ENCODE measurements at places on chromosomes 4 and X.

DNA sequence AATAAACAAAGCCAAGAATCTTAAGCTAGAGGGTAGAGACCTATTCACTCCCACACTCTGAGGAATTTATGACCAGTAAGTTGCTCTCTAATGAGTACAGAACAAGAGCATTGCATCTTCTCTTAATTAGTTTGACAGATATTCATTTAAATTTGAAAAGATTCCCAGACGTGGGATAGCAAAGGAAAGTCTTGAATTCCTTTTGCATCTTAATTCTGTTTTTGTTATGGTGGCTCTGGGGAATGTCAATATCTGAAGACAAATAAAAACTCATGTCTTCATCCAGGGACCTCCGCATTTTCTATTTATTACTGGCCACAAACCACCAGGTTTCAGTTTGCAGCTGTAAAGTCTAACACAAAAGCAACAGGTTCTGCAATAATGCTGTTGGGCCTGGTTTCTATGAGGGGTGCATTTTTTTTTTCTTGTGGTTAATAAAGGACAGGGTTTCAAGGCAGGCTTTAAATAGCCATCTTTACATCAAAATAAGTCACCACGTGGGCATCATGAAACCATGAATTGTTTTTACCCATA lies 172.3 kb downstream of the SHROOM3 start:
- DNase-seq = no peak

DNA sequence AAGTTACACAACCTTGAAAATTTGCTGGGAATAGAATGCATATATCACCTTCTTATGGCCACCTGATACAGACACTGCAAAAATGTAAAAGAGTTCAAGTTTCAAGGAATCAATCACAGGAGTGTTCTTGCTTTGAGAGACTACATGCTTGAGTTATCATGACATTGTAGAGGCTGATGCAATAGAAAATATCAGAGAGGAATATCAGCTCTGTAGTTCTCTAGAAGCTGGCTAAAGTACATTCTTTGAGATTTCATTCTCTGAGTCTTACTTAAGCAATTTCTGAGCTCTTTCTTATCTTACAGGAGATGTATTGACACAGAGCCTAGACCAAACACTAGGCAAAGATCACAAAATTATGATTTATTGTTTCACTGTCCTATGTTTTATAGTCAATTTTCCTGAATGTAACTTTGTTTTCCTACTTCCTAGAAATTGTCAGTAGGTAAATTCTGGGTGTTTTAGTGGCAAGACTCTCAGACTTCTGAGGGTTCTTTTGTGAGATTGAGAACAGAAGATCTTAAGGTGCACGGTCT lies 152.1 kb upstream of the HPGD start:
- no peak for DNase-seq

DNA sequence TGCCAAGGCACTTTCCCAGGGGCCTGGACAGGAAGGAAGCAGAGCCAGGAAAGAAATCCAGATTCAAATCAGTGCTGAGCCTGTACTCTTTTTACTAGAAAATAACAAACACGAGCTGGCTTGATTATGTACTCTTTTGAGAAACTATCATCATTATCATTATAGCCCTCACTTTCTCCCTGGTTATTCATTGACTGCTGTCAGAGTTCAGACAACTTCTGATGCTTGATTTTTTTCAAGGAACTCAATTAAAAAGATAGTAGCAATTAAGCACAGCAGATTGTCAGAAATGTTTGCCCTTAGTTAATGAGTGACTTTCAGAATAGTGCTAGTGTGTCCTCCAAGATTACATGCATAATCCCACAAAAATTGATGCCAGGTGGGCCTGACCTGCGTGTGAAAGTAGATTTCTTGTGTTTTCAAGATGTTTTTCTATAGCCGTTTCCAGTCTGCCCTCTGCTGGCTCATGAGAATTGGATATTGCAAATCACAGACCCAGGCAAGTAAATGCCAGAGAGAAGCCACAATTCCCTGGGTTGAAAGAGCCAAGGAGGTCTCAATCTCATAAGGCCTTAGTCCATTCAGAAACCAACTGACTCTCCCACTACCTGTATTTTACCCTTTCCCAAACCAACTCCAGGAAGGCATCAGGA lies 14.3 kb upstream of the PNPLA4 start:
- peak; percentile 17 for DNase-seq

DNA sequence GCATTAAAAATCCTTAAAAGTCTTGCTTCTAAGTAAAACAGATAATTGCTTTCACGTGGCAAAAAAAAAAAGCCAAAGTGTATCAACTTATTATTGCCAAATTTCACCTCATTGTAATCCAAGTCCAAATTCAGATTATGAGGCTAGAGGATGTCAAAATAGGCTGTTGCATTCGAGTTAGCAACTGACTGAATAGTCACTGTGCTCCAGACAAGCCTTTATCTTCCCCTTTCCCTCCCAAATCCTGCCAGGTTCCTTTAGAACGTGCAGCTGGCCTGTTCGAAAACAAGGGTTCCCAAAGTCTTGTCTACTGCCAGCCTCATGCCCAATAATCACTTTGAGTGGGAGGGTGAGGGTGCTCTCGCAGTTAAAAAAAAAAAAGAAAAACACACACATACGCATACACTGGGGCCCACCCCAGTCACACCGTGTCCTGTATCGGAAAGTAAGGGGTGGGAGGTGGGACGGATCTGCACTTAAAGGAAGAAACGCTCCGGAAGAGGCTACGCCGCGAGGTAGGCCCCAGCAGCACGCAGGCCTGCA lies 603 bp downstream of the MAD2L1 start:
- no peak for DNase-seq

- DNase-seq = no peak
These were observed 11.1 kb upstream of the TMEM156 start for GRCh38 chr4:39043058-39043860.

- DNase-seq = no peak
These were observed 11.3 kb downstream of the FRG2 start for GRCh38 chr4:190015538-190016368.

DNA sequence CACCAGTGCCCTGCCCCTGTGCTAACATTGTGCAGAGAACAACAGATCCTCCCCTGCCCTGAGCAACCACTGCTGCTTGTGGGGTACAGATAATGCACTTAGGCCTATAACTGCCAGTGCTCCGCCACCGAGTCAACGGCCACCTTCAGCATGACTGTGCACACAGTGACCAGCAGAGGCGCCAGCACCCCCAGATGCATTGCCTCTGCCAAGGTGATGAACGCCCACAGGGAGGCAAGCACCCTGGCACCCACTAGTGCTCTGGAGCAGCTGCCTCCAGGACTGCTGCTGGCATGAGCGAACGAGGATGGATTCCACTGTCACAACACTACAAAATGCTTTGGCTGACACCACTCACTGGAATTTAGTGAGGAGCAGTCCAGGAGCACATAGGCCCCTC lies 38.2 kb downstream of the SPIN2B start:
- no peak for DNase-seq

- peak; percentile 40 for DNase-seq
These were observed 27.2 kb upstream of the SLC25A4 start for GRCh38 chr4:185115827-185116232.

GRCh38 chrX:146396409-146396808 lies 413.2 kb upstream of the CXorf51B start:
- no peak for DNase-seq

GRCh38 chr4:98352940-98353339 lies 91.8 kb downstream of the RAP1GDS1 start:
- DNase-seq = no peak

GRCh38 chrX:106894978-106895452 lies 8.1 kb downstream of the RIPPLY1 start:
- no peak for DNase-seq

- no peak for DNase-seq
These were observed 224.2 kb upstream of the EMCN start for GRCh38 chr4:100742045-100742444.

DNA sequence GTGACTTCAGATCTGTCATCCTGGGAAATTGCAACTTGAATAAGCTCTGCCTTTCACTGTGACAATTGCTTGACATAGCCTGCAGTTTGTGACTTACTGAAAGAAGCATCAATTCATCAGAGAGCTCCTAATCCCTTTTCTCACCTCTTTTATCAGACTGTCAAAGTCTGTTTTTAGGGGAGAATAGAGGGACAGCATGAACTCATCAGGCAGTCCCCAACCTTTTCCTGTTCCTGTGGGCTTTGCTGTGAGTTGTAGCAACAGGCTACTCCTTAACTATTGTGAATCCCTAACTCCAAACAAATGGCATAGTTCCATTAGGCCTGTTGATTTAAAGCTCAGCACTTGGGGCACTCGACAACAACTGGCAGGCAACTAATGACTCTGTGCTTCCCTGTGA lies 64.9 kb downstream of the DOCK11 start:
- DNase-seq = no peak

Measured in left colon (tissue), 2 donors.